CD4-positive, alpha-beta T cell treated with Interleukin-15 for 1 hour (primary cell): ENCODE measurements at places on chromosomes 7 and 10.

GRCh38 chr7:103866919-103867318 lies 122.5 kb downstream of the RELN start:
- DNase-seq = no peak

DNA sequence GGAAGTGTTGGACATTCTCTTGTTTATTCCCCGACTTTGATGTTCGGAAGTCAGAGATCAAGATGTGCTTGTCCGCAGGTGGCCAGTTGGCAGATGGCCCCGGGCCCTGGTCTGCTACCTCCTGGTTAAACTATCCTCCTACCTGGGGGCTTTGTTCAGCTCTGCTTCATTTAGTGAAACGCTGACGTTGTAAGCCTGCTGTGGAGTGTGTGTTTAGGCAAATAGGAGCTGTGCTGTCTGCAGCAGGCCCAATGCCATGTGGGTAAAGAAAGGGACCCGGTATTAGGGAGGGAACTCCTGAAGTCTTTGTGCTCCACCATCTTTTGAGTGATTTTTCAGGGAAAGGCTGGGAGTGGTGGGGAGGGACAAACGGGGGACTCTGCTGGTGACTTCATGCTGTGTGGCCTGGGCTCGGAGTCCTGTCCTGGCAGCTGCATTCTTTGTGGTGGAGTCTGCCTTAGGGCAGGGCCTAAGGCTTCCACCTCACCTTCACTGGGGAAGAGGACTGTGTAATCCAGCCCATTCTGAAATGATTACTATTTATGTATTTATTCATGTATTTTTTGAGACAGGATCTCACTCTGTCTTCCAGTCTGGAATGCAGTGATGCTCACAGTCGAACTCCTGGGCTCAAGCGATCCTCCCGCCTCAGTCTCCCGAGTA lies 171.1 kb upstream of the KLF6 start:
- no peak for DNase-seq

DNA sequence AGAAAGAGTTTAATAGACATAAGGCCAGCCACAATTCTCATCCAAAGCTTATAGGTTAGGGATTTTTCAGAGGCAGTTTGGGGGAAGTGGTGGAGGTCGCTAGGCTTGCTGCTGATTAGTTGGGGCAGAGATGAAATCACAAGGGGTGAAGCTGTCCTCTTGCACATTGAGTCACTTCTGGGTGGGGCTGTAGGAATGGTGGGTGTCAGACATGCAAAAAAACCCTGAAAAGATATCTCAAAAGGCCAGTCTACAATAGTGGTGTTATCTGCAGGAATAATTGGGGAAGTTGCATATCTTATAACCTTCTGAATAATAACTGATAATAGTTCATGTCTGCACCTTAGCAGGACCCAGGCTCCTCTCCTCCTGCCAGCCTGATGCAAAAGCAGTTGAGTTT lies 2.1 kb downstream of the FAM24B start:
- no peak for DNase-seq

- no peak for DNase-seq
These were observed 71.2 kb downstream of the TEX36 start for GRCh38 chr10:125611756-125612155.

GRCh38 chr7:49852619-49853462 lies 79.4 kb downstream of the VWC2 start:
- DNase-seq = no peak

DNA sequence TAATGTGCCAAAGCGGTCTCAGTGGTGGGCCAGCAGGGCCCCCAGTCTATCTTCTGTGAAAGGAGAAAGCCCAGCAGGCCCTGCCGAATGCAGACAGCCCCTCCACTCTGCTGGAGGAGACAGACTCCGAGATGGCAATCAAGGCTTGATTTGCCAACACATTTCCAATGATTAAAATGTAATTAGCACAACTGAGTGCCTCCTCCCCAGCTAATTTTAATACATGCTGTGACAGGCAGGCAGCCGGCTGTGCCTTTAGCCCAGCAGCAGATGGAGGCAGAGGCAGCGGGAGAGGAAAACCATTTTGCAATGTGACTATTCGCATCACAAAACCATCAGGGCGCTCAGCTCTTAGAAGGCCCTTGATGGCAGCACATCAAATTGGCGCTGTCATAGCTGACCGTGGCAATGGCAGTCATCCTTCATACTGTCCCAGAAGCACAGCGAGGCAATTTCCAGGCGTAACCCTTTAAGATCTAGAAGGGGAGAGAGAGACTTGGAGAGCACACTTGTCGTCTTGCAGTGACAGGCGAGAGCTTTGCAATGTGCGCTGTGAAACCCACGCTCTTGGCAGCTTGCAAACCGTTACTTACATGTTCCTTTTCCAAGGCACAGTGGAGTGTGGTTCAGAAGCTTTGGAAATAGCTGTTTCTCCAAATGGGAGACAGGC lies 714.8 kb upstream of the GALNT17 start:
- DNase-seq = no peak

- no peak for DNase-seq
These were observed 490.5 kb downstream of the PTPRN2 start for GRCh38 chr7:158097106-158097452.

DNA sequence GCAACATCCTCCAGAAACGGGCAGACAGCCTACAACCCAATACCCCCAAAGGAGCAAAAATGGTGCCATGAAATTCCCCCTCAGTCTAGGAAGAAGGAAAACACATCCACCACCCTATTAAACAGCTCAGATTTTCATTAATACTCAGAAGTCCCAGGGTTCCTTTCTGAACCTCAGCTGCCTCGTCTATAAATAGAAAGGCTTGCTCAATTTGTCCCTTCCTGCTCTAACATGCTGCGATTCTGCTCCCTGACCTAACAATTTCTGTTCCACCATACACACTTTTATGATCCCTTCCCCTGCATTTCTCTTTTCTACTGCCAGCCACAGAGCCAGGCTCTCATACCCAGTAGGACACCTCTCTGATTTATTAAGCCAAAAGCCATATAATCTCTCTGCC lies 68.1 kb downstream of the MTERF1 start:
- no peak for DNase-seq

GRCh38 chr10:132979491-132980425 lies 37.4 kb upstream of the CFAP46 start:
- DNase-seq = no peak
